Heart left ventricle (tissue), 16 donors: ENCODE measurements at places on chromosomes 16 and 17. TPM values are rescaled to one million over a fixed set of nuclear protein-coding genes. Genes with fewer than 3 reads are reported as not detected.

CENPX gene
- total RNA-seq: 29.2 TPM

SMPD3 gene
- total RNA-seq: not detected

PEX12 gene
- 9.3 TPM for total RNA-seq

- no peaks in the 10 kb centered on the region for H3K4me1 ChIP-seq
- H3K36me3 ChIP-seq: no peaks in the 10 kb centered on the region
- no peak for DNase-seq
- H3K4me3 ChIP-seq: no peak overlapping the region
- H3K27ac ChIP-seq: peak overlapping the region; percentile 50
These were observed 40.1 kb downstream of the NKD1 start for GRCh38 chr16:50588276-50588675.

DNA sequence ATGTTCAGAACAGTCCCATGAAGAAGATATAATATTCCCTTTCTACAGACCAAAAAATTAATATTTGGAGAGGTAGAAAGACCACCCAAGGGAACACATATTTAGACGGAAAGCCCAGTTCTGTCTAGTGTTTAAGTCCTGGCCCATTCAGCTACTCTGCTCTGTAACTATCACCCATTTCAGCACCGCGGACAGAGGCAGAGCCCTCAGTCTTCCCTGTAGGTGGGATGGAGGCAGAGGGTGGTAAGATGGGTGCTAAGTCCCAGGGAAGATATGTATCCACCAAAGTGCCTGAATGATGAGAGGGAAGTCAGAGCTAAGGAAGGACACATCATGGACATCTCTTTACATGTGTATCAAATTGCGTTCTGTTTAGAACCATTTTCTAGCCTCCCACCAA, 27.8 kb upstream of the C16orf78 start:
- H3K27me3 ChIP-seq: peaks cover 5% of the 10 kb centered on the region
- H3K27ac ChIP-seq: no peak overlapping the region
- no peak overlapping the region for H3K4me3 ChIP-seq

DNA sequence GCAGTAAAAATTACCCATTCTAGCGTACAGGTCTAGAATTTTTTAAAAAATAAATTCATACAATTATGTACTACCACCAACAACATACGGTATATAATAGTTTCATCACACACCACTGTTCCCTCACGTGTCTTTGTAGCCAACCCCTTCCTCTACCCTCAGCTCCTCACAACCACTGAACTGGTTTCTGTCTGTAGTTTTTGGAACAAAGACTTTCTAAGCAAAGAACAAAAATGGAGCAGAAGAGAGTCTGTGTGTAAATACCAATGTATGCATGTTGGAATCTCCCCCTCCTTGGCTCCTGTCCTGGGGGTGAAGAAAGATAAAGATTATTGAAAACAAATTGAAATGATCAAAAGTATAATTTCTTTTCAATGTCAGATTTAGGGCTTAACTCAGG, 31.9 kb upstream of the CCR7 start:
- no peak for DNase-seq
- H3K4me1 ChIP-seq: no peaks in the 10 kb centered on the region
- H3K27me3 ChIP-seq: no peaks in the 10 kb centered on the region

DNA sequence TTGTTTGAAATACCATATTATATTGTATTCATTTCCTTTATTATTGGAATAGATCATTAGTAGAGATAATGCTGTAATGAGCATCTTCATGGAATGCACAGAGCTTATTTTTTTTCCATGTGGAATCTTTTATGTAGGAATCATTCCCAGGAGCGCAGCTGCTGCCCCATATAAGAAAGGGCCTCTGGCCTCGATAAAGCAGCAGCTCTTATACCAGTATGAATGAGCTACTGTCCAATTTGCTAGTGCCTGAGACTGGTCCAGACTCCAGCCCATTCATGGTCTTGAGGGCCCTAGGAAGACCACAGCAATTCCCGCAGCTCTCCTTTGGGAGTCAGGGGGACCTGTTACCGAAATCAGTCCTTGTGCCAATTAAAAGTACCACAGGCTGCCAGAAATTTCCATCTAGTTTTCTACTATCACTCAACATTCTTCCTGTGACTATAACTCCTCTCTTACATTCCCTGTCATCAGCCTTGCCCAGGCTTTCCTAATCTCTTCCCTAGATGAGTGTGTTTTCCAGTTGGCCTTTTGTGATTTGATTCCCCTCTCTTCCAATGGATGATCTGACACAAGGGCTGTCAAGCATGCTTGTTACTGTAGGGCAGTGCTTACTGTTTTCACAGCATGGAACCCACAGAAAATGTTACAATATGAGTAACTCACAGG, 1.9 kb downstream of the ZNF843 start:
- DNase-seq: no peak
- peak overlapping the region; percentile 48 for H3K27ac ChIP-seq
- no peak overlapping the region for H3K4me3 ChIP-seq
- H3K36me3 ChIP-seq: peaks cover 7% of the 10 kb centered on the region

DNA sequence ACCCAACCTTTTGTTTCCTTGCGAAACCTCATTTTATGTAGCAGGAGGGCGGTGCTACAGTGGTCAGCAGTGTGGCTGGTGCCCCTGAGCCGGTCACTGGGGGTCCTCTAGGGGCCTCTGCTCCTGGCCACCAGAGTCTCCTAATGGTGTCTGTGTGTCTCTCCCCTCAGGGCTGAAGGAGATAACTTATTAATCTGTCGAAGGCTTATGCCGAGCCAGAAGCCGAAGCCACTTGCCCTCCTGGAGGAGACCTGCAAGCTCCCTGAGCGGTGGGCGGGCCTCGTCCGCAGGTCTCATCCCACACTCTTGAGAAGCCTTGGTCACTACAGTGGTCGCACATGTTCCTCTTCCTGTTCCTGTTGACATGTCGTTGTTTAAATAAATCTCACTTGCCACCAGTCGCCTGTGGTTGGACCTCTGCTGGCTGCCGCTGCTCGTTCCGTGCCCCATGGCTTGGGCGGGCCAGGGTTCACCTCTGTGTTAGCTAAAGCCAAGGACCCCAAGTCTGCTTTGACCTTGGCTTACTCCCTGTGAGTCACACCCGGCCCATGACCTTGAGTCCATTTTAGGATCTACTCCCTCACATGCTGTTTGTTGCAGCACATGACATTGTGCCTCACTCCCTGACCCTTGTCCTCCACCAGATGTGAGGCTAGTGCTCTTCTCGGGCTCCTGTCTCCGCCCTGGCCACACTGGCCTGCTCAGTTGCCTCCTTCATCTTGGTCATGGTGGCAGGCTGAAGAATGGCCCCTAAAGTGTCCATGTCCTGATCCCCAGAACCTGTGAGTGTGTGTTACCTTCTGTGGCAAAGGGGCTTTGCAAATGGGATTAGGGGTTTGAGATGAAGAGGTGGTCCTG, 38.7 kb upstream of the AQP8 start:
- no peaks in the 10 kb centered on the region for H3K4me1 ChIP-seq
- no peak overlapping the region for H3K4me3 ChIP-seq
- DNase-seq: no peak
- H3K36me3 ChIP-seq: no peaks in the 10 kb centered on the region
- H3K27me3 ChIP-seq: no peaks in the 10 kb centered on the region
- H3K27ac ChIP-seq: no peak overlapping the region

- DNase-seq: no peak
- H3K27me3 ChIP-seq: no peaks in the 10 kb centered on the region
These were observed 7.4 kb upstream of the PPP1R9B start for GRCh38 chr17:50157891-50158290.

- H3K27ac ChIP-seq: no peak overlapping the region
- no peak overlapping the region for H3K4me3 ChIP-seq
- peaks cover 10% of the 10 kb centered on the region for H3K4me1 ChIP-seq
- H3K27me3 ChIP-seq: no peaks in the 10 kb centered on the region
These were observed 8.6 kb upstream of the MRC2 start for GRCh38 chr17:62618647-62619416.

DNA sequence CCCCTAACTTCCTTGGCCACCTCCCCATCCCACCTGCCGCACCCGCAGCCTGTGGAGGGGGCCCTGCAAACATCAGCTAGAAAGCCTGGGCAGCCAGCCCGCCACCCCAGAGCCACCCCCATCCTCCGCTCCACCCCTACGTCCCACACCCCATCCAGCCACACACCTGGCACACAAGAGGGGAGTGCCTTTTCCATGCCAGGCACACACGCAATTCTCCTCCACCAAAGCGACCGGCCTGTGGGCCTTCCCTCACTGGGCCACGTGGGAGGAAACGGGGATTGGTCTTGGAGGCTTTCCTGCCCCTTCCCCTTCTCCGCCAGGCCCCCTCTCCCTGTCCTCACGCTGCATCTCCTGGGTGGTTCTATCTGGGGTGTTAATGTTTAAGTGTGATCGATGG, 48.7 kb upstream of the TNRC6C start:
- no peak for DNase-seq
- H3K36me3 ChIP-seq: no peaks in the 10 kb centered on the region
- H3K27ac ChIP-seq: no peak overlapping the region

DNA sequence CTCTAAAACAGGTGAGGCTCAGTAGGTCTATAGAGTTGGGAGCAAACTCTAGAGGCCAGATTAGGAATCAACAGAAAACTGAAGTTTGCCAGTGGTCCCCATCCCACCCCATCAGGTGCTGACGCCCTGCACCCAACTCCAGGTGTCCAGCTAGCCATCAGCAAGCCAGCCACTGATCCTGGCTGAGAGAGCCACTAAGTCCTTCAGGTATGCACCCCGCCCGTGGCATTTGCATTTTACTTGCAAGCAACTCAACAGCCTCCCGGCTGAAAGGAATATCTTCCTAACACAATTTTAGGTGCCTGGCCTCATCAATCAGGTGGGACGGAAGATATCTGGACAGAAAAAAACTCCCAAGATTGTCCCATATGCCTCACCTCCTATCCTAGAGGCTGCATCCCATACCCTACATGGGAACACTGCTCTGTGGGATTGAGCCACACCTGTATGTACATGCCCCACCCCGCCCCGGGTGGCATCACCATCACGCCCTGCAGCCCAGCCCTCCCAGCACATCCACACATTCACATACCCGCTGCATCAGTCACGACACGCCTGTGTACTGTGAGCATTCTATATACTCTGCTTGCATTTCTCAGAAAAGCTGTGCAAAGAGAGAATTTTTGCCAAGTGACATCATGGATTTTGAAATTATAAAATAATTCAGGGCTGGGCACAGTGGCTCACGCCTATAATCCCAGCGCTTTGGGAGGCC, 8.3 kb downstream of the OTOP3 start:
- H3K36me3 ChIP-seq: no peaks in the 10 kb centered on the region
- H3K27me3 ChIP-seq: peaks cover 2% of the 10 kb centered on the region
- no peaks in the 10 kb centered on the region for H3K4me1 ChIP-seq
- H3K4me3 ChIP-seq: no peak overlapping the region

- H3K27me3 ChIP-seq: peaks cover 30% of the 10 kb centered on the region
- no peak for DNase-seq
These were observed 61.0 kb downstream of the CFDP1 start for GRCh38 chr16:75372236-75372856.

DNA sequence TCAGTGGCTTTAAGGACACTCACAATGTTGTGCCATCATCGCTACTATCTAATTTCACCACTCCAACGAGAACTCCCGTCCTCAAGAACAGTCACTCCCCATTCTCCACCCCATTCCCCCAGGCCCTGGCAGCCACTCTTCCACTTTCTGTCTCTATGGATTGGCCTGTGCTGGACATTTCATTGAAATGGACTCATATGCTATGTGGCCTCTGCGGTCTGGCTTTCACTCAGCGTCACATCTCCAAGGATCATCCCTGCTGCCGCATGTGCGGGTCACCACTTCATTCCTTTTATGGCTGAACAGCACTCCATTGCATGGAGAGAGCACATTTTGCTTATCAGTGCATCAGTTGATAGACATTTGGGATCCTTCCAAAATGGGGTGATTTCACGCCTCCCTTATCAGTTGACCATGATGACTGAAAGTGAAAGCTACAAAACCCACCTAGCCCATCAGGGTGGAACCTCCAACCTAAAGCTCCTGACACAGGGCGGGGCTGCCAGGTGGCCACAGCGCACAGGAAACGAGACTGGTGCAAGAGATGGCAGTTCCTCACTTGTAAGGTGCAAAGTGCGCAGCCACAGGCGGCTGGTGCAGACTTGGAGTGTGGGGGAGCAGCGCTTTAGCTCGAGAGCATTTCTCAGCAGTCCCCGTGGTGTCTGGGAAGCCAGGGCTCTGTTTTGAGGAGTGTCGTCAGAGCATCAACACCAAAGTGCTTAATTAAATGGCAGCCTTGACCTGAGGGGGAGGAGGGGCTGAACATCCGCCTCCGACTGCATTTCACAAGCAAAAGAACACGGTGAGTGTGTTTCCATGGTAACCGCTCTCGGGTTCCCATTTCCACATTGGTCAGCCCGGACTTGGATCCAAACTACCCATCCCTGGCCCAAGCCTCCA, 23.8 kb downstream of the COTL1 start:
- DNase-seq: peak; percentile 77
- no peaks in the 10 kb centered on the region for H3K27me3 ChIP-seq
- no peaks in the 10 kb centered on the region for H3K4me1 ChIP-seq
- H3K27ac ChIP-seq: no peak overlapping the region
- no peak overlapping the region for H3K4me3 ChIP-seq

DNA sequence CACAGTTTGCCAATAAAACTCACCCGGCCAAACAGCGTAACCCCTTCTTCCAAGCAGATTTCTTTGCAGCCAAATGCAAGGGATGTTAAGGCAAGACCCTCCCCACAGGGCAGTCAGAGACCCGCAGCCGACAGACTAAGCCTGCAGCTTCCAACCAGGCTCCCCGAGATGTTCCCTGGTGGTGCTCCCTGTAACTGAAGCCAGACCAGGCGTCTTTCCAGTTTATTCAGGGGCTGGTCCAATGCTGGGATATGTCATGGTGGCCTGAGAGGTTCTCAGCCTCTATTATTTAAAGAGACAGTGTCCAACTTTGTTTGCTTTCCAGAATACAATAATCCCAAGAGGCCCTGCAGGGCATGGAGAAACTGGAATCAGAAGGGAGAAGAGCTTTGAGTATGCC, at the start of gene PMP22:
Gene PMP22 (minus strand): TSS at position 196 of the 400 bp plus-strand sequence. CDS start 4,599 bp downstream, outside the sequence.
- H3K27me3 ChIP-seq: no peaks in the 10 kb centered on the region
- peak within 1 kb of the TSS; percentile 71 for H3K4me3 ChIP-seq
- DNase-seq: no peak
- peaks cover 22% of the 10 kb centered on the region for H3K4me1 ChIP-seq

DNA sequence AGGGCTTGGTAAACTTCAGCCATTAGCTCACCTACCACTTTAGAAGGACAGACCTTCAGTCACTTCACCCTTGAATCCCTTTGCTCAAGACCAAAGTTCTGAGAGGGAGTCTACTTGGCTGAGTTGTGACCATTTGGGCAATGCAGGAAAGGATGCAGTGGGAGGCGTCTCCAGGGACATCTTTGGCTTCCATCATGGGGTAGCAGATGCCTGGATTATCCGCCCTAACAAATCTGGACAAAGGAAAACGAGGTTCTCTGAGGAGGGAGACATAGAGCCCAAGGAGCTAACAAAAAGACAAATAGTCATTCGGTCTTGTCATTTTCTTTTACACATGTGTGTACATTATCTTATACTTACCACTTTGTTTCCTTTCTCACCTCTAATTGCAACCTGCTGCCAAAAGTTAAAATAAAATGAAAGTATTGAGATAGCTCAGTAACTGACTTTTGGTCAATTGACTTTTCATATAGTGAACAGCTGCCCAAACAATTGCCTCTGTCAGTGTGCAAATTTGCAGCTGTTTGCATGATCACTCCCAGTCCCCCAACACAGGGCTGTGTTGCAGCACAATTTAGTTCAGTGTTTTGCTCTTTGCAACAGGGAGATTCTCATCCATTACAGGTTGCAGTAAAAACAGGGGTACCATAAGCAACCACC, 108.9 kb upstream of the EEF2KMT start:
- H3K36me3 ChIP-seq: no peaks in the 10 kb centered on the region
- H3K4me3 ChIP-seq: no peak overlapping the region
- no peak for DNase-seq
- no peaks in the 10 kb centered on the region for H3K4me1 ChIP-seq

GRCh38 chr16:56121156-56121500, 70.2 kb upstream of the GNAO1 start:
- DNase-seq: no peak
- no peaks in the 10 kb centered on the region for H3K4me1 ChIP-seq
- no peak overlapping the region for H3K4me3 ChIP-seq
- H3K36me3 ChIP-seq: no peaks in the 10 kb centered on the region
- H3K27ac ChIP-seq: no peak overlapping the region
- H3K27me3 ChIP-seq: no peaks in the 10 kb centered on the region
